ENCODE measurements at places on chromosomes 12 and 14.

GRCh38 chr14:50762001-50762930 lies 68.7 kb downstream of the NIN start:
- no peak for DNase-seq

GRCh38 chr14:63492391-63492790 lies 50.8 kb downstream of the PPP2R5E start:
- DNase-seq, result no peak

- DNase-seq, result no peak
Observed at GRCh38 chr14:68952531-68953195, 26.4 kb downstream of the ACTN1 start.

GRCh38 chr14:60648934-60649874 lies at the start of gene SIX1:
Gene SIX1 (minus strand): TSS chr14:60649477. CDS start chr14:60649189, 288 bp downstream.
- DNase-seq, result no peak

GRCh38 chr12:13913371-13913770 lies 68.0 kb downstream of the GRIN2B start:
- no peak for DNase-seq

GRCh38 chr14:99718031-99718810 lies 34.1 kb downstream of the CYP46A1 start:
- no peak for DNase-seq

GRCh38 chr12:96143392-96143791 lies 50.8 kb upstream of the ELK3 start:
- DNase-seq, result no peak

- no peak for DNase-seq
Observed at GRCh38 chr12:122965321-122965751, 927 bp downstream of the ABCB9 start.

DNA sequence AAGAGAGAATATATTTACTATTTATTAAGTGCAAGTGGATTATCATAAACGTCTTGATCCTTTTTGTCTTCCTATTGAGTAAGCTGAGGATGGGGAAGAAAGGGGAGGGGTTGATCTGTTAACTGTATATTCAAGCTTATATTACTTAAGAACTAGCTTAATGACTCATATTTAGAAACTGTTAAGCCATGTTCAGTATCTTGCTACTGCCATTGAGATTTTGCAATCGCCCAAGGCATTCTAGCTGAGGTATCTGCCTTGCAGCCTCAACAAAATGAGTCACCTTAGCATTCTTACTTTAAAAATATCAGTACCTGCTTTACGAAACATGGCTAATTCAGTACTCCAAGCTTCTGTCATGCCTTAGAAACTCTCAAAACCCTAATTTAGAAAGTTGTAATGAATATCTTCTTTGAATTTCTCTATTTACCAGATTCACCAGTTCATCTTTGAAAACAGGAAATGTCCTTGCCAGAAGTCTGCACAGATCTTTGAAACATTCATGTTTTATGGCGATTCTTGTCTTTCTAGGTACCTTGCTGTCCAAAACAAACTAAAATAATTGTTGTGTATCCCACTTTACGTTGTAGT lies 76.1 kb downstream of the ALG10B start:
- DNase-seq, result no peak

DNA sequence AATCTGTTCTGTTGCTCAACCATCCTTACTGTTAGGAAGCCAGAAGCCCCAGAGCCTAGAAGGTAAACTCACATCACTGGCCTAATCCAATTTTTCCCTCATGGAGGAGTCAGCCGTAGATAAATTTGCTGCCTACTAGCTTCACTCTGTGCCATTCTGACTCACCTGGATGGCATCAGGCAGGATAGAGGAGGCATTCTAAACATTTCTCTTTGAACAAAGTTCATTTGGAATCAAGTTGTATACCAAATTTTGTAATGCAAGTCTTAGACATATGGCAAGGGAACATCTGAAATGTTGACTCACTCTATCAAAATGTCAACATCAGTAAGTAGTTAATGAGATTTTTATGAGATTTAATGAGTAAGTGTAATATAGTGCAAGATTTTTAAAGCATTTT lies 13.6 kb upstream of the TBC1D30 start:
- DNase-seq, result no peak

DNA sequence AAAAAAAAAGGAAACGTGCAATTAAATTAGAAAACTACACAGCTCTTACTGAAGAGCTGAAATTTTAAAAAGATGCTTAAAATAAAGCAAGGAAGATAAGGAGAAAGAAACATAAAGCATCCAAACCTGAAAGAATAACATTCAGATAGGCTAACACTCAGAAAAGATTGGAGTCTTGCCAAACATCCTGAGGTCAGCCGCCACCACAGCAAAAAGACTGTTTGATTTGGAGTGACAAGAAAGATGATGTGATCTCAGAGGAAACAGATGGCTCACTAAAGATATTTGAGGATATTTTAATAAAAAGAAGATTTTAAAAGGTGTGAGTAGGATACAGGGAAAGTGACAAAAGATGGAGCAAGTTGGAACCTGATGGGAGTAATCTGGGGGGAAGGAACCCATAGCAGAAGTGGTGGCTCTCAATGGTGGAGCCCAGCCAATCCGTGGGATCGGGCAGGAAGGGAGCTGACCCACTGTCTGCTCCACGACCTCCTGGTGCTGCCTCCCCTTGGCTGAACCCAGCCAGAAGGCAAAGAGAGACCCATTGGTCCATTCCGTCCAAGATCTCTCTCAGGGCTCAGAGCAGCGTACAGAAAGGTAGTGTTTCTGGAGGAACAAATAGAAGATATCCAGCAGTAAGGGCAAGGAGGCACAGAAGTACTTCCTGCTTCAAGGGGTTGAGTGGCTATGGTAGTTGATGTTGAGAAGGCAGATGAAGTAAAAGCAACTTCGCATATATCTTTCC lies 469.6 kb downstream of the RGS6 start:
- no peak for DNase-seq

GRCh38 chr12:93163260-93164036 lies 214.3 kb upstream of the NUDT4 start:
- no peak for DNase-seq

DNA sequence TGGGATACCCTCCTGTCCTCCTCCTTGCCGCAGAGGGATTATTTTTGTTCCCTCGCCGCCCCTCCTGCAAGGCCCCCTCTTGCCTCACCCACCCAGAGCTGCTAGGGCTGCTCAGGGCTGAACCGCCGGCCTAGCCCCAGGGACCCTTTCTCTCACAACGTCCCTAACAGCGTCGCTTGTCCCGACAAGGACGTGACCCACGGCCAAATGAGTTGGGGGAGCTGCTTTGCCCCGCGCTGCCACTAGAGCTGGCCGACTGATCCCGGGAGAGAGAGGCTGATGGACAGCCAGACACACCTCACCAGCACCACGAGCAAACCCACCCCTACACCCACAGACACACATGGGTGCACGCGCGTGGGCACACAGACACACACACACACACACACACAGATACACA lies 154.6 kb upstream of the ALG10B start:
- DNase-seq, result no peak

DNA sequence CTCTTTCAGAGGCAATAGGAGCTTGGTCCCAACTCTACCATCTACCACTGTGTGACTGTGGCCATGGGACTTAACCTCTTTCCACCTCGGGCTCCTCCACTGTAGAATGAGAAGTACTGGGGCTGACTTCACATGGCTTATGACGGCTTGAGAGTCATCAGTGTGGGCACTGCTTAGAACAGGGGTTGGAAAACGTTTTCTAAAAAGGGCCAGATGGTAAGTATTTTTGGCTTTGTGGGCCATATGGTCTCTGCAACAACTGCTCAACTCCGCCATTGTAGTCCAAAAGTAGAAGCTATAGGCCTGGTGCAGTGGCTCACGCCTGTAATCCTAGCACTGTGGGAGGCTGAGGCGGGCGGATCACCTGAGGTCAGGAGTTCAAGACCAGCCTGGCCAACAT lies 69.2 kb upstream of the LTA4H start:
- no peak for DNase-seq

GRCh38 chr12:125683748-125684381 lies 618.6 kb downstream of the AACS start:
- DNase-seq, result no peak
